ENCODE measurements at places on chromosomes 4 and X. TPM values are rescaled to one million over a fixed set of nuclear protein-coding genes. Genes with fewer than 3 reads are reported as not detected.

- DNase-seq: no peak
These were observed 53.5 kb upstream of the PDE5A start for GRCh38 chr4:119682099-119682498.

DNA sequence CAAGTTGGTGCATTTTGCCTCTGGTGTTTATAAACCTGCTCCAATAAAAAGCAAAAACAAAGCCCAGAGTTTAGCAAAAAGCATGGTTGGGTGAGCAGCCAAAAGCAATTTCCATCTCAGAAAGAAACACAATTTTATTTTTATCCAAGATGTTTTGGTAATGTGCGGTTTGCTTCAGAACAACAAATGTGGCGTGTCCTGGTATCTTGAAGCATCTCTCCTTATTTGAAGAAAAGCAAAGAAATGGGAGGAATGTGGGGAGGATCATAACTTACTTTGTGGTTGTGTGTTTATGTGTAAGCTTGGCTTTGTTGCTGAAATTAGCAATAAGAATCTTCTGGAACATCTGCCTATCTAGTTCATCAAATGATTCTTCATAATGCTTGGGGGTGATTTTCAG, 88.3 kb upstream of the DDX3X start:
- no peak for DNase-seq

Gene ATP11C
- 7.8 TPM for polyA plus RNA-seq

Gene FDCSP
- not detected for polyA plus RNA-seq

Gene ZXDB
- 6.4 TPM for polyA plus RNA-seq

- no peak for DNase-seq
These were observed 198.2 kb upstream of the PSAPL1 start for GRCh38 chr4:7632971-7633370.

GRCh38 chr4:181119186-181119585, 1124.0 kb upstream of the TENM3 start:
- DNase-seq: no peak

Gene PROM1
- not detected for polyA plus RNA-seq

Gene RAB41
- not detected for polyA plus RNA-seq

GRCh38 chr4:78613522-78614321, 62.2 kb downstream of the ANXA3 start:
- DNase-seq: no peak

DNA sequence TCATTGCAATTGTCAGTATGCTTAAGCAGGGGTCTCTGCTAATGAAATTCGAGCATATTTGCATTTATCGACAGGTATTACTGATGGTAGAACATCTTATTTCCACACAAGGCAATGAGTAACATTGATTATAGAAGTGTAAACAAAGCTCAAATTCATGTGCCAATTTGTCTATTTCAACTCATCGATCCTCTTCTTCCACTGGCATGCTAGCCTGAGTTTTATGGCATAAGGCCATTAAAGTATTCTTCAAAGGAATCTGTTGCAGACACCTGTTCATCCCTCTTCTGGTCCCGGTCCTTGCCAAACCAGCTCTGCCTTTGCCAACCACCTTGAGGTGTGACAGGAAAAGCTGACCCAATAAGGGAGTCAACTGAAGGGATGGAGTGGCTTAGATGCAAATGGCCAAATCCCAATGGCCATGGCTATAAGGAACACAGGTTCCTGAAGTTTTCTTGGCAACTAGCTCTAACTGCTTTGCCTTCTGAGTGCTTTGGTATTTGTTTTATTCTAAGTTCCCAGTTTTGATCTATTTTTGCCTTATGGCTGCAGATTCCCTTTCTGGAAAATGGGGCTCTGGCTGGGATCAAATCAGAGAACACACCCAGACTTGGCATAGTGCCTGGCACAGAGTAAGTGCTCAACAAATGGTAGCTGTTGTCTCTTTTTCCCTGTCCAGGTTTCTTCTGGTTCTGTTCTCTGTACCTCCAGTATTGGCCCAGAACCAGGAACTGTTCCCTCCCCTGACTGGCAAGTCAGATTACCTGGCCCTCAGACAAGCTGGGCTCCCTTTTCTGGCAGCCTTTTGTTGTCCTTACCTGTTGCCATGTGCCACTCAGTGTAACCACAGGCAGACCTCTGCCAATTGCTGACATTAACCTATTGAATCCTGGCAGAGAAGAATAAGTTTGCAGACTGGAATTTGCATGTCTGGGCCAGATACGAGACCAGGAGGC, 63.1 kb downstream of the RTL9 start:
- DNase-seq: no peak

Gene NEXMIF
- polyA plus RNA-seq: 0.01 TPM

Data from keratinocyte (primary cell).